ENCODE measurements at places on chromosomes 11 and 22.

DNA sequence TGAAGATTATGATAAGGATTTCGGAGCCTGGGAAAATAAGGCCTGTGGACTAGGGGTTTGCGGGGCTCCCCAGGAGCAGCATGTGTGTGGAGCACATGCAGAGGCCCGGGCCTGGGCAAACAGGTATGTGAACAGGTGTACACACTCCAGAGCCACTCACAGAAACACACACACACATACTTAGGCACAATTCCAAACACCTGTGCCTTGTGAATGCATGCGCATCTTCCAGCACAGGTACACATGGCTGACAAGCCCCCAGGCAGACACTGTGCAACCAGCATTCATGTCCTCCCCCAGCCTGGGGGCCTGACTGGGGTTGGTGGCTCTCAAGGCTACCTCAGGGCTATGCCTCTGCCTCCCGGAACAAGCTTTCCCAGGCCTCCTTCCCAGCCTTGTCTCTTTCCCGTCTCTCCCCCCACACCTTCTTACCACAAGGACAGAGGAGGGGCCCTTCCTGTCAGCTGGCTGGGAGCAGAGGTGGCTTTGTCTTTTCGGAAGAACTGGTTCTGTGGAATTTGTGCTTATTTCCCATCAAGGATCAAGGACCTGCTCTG, 2.6 kb upstream of the P2RY6 start:
- DNase-seq: no peak

DNA sequence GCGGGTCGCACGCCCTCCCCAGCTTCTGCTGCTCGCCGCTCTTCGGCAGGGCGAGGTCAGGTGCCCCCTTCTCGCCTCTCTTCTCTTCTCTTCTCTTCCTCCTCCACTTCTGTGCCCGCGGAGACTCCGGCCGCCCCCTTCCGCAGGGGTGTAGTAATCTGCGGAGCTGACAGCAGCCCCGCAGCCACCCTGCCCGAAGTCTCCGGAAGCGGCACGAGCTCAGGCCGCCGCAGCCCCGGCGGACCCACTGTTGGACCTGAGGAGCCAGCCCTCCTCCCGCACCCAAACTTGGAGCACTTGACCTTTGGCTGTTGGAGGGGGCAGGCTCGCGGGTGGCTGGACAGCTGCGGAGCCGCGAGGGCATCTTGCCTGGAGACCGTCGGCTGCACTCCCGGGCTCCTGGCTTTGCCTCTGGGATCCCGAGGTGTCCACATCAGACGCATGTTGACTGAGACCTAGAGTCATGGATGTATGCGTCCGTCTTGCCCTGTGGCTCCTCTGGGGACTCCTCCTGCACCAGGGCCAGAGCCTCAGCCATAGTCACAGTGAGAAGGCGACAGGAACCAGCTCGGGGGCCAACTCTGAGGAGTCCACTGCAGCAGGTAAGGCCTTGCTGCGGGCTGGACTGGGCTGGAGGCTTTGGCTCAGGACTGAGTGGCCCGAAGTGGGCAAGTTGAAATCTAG, 486 bp downstream of the STIM1 start:
- DNase-seq: no peak

- no peak for DNase-seq
Measured at GRCh38 chr11:74566146-74566960, 26.0 kb upstream of the POLD3 start.

GRCh38 chr22:44366372-44367300, 53.9 kb upstream of the SHISAL1 start:
- DNase-seq: no peak

- no peak for DNase-seq
Measured at GRCh38 chr11:96299155-96299888, 43.7 kb downstream of the MAML2 start.

- no peak for DNase-seq
Measured at GRCh38 chr11:69374110-69374945, 80.4 kb downstream of the MYEOV start.

GRCh38 chr11:132804258-132804657, 728.0 kb downstream of the OPCML start:
- no peak for DNase-seq

DNA sequence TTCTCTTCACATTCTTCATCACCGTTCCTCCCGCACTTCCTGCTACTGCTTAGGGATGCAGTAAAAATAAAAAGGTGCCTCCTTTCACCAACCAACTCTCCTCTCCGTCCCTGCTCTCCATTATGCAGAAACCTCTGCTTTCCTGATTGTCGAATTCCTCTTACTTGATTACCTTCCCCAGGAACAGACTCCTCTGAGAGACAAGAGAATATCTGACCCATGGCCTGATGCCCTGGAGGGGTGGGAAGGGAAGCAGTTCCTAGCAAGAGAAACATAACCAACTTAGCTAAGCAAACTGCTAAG, 80.9 kb downstream of the TRIM29 start:
- DNase-seq: no peak

- DNase-seq: no peak
Measured at GRCh38 chr11:83070731-83071566, 748 bp downstream of the RAB30 start.

DNA sequence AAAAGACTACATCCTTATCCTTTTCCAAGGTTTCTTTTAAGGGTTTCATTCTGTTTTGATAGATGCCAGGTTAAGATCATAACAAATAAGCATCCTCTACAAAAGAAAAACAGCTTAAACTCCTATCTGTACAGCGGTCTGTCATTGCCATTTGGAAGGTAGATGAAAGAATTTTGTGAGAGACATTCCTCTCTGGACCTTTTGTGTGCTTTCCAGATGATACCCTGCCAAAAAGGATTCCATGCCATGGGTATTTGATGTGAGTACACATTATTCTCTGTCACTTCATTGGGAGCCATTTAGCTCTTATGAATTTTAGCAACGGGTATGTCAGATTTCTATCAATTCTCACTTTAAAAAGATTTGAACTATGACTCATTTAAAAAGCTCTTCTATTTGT, 153.7 kb downstream of the GRIA4 start:
- no peak for DNase-seq

DNA sequence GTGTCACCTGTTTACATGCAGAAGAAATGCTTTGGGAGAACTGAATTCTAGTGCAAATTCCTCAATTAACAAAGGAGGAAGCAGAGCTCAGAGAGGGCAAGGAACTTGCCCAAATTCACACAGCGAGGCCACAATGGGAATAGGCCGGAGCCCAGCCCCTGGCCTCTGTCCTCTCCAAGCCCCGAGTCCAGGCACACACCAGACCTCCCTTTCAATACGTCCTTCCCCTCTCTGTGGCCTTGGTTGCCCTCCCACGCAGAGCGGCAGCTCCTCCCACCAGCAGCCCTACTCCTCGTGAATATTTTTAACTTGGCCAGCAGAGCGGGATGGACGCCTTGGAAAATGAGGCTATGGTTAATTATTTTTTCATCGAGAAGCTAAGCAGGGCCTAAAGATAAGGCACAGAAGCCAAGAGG, 1.6 kb upstream of the CARD10 start:
- DNase-seq: no peak

DNA sequence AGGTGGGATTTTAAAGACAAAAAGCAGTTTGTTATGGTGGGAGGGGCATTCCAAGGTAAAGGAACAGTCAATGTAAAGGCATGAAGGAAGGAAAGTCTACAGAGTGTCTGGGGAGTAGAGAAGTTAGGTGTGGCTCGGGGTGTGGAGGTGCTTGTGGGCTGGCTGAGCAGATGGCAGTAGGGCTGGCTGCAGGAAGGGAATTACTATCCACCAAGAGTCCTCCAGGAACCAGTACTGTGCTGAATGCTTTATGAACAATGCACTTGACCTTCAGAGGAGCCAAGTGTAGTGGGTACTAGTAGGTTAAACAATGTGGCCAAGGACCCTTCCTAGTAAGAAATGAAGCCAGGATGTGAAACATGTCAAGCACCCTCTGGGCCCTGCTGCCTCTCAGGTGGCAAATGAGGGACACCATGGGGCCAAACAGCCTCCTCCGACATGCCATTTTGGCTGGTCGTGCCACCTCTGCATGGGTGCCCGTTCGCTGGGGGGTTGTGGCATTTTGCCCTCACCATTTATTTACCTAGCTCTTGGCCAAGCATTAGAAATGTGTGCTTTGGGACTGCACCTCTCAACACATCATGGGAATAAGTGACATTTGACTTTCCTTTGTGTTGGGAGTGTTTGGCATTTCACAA, 123.6 kb upstream of the TENM4 start:
- DNase-seq: no peak

DNA sequence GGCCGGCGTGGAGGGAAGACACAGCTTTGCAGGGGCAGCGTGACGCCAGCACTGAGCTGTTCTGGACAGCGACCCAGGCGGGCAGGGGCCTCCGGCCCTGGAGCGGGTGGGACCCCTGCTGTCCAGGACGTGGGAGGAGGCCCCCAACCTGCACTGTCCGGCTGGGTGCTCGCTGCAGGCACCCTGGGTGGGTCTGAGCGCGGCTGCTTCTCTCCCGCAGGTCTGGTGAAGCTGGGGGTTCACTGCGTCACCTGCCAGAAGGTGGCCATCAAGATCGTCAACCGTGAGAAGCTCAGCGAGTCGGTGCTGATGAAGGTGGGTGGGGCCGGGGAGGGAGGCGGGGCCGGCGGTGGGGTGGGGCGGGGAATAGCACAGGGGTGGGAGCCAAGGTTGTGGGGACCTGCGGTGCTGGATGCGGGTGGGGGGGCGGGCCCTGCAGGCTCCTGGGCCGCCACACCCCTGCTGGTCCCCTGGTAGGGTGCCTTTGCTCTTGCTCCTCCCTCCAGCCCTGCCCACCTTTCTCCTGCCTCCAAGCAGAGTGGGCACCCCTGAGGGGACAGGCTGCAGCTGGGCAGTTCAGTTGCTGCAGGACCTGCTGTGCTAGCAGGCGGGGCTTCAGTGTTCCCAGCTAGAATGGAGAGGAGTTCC, 46.2 kb downstream of the BRSK2 start:
- no peak for DNase-seq

DNA sequence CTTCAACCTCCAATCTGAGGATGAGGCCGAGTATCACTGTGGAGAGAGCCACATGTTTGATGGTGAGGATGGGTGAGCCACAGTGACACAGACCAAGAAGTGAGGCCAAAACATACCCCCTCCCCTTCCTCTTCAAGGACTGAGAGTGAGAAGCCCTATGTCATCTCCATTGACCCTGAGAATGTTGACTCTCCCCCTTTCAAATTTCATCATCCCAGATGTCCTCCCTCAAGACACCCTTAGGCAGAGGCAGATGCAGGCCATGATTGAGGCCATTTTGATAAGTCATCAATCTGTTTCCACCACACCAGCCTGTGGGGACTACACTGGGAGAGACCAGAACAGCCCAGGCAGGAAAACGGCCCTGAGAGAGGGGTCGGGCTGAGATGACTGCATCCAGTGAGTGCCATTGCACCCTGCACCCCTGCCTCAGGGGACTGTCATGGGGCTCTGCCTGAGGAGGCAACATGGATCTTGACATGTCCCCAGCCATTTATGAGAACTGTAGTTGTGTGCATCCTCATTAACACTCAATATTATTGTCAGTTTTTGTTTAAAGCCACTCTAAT, 84.2 kb upstream of the IGLL5 start:
- DNase-seq: no peak

- DNase-seq: no peak
Measured at GRCh38 chr22:33812360-33812977, 107.8 kb downstream of the LARGE1 start.

DNA sequence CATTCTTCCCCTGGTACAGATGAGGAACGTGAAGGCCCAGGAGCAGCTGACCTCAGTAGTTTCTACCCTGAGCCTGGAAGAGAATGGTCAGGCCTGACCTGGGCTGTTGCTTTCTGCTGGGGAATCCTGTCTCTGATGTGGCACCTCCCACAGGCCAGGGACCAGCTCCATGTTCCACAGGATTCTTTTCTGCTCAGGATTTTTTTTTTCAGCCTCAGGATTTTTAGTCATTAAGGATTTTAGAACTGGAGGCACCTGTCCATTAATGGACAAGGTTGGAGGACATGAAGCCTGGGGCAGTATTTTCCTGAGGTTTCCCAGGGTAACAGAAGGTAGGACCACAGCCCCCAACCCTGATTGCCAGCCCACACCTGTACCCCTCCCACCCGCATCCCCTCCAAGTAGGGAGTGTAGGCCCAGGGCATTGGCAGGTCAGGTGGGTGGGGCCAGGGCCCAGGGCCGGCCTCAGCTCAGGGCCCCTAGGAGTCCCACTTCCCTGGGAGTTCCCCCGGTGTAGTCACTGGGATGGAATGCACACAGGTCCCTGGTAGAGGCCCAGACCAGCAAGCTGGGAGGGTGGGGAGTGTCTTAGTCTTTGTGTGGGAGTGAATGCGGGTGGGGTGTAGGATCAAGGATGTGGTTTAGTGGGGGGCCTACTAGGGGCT, 16.1 kb downstream of the BIK start:
- DNase-seq: no peak

- DNase-seq: no peak
Measured at GRCh38 chr11:66967670-66968425, 7.3 kb upstream of the C11orf86 start.

DNA sequence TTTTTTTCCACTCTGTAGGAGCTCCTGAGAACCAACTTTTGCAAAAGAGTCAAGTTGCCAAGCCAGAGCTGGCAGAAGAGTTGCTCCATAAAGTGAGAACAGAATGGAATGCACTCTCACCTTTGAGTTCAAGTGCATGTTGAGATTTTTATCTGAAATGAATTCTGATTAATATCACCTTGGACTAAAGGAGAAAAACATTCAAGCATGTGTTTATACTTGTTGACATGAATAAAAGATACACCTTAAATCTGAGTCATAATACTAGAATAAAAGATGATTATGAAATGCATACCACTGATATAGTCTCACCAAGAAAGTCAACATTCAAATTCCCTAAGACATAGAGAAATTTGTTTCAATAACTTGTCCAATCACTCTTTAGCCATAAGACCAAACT, 37.8 kb downstream of the ARL14EP start:
- DNase-seq: no peak

- DNase-seq: no peak
Measured at GRCh38 chr11:101960231-101960630, 43.9 kb upstream of the ANGPTL5 start.

- DNase-seq: no peak
Measured at GRCh38 chr11:14793546-14793945, 98.5 kb downstream of the CYP2R1 start.

GRCh38 chr11:72338741-72339140, 94.8 kb upstream of the PHOX2A start:
- no peak for DNase-seq

GRCh38 chr22:29587938-29588699, 7.2 kb upstream of the NIPSNAP1 start:
- DNase-seq: no peak

DNA sequence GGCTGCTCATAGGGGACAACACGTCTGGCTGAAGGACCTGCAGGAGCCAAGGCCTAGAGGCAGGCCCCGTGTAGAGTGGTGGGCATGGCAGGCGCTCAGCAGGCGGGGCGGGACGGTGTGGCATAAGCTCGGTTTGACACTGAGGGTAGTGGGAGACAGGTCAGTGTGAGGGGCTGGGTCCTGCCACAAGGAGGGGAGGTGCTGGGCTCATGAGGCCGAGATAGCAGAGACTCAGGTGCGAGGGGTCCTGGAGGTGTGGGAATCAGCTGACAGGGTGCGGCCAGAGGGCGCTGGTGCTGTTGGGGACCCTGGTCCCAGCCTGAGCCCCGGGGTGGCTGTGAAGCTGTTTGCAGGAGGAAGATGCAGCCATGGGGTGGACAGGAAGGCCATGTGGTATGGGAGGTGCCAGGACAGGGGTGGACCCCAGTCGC, 6.7 kb downstream of the SLC22A12 start:
- no peak for DNase-seq

- no peak for DNase-seq
Measured at GRCh38 chr22:27386186-27386585, 415.4 kb downstream of the MN1 start.

- DNase-seq: no peak
Measured at GRCh38 chr11:107598225-107599139, 7.5 kb downstream of the ELMOD1 start.

Measured in esophagus squamous epithelium (tissue), 5 donors.